Activated CD8-positive, alpha-beta T cell treated with anti-CD3 and anti-CD28 coated beads, Interleukin-2, amount 10 ng/mL, durations not matched to agents 7 days and 5 days (primary cell): ENCODE measurements at places on chromosomes 7 and 10. TPM values are rescaled to one million over a fixed set of nuclear protein-coding genes. Genes with fewer than 3 reads are reported as not detected.
A peak's percentile ranks its signal among the peaks of the same experiment; 100 is the strongest.

Gene ECHDC3
- 1.4 TPM for total RNA-seq

GRCh38 chr10:10642189-10642588, 375.5 kb upstream of the CELF2 start:
- no peaks in the 10 kb centered on the region for H3K27me3 ChIP-seq
- no peaks in the 10 kb centered on the region for H3K4me1 ChIP-seq
- DNase-seq, result no peak

Gene CCL24
- total RNA-seq, result not detected

GRCh38 chr10:124174673-124175645, 81.6 kb upstream of the CHST15 start:
- H3K27me3 ChIP-seq, result peaks cover 2% of the 10 kb centered on the region
- DNase-seq, result no peak
- H3K4me1 ChIP-seq, result peaks cover 17% of the 10 kb centered on the region
- H3K36me3 ChIP-seq, result no peaks in the 10 kb centered on the region
- no peak overlapping the region for H3K4me3 ChIP-seq

Gene CDC14C
- total RNA-seq, result not detected

Gene GATA3
- 42.5 TPM for total RNA-seq

GRCh38 chr7:6117533-6117932, 86.4 kb downstream of the ANKRD61 start:
- no peak overlapping the region for H3K4me3 ChIP-seq
- no peak for DNase-seq
- H3K27ac ChIP-seq, result no peak overlapping the region
- peaks cover 81% of the 10 kb centered on the region for H3K36me3 ChIP-seq

- peak overlapping the region; percentile 92 for H3K27ac ChIP-seq
- DNase-seq, result peak; percentile 43
- peaks cover 30% of the 10 kb centered on the region for H3K36me3 ChIP-seq
Measured at GRCh38 chr7:157503229-157503628, 166.4 kb downstream of the DNAJB6 start.

DNA sequence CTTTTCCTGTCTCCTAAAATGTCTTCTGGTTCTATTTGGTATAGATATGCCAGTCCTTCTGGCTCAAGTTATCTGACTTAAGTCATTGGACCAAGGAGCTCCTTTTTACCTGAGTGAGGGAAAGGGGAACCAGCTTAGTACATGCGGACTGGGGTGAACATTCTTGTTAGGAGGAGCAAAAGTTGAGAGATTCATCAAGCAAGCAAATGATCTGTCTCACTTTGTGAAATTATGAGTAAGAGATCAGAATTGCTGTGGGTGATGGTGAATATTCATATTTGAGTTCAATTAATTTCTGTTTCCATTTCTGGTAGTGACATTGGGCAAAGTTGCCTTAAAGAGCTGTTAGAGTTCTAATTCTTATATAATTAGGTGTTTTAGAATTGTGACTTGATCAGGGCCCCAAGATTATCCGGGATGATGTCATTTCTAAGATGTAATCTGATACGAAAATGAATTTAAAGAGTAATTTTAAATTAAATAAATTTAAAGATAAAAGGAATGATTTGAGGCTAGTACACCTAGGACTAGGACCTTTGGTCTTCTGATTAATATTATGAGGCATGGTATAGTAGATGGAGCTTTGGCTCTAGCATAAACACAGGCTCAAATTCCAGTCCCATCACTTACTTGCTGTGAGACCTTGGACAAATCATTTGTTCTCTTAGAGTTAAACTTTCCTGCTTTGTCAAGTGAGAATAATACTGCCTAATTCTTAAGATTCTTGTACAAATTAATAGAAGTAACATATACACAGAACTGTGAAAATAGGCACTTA, 60.4 kb upstream of the STRIP2 start:
- no peak overlapping the region for H3K4me3 ChIP-seq
- DNase-seq, result no peak
- H3K4me1 ChIP-seq, result peaks cover 18% of the 10 kb centered on the region
- H3K27ac ChIP-seq, result no peak overlapping the region
- H3K36me3 ChIP-seq, result no peaks in the 10 kb centered on the region
- H3K27me3 ChIP-seq, result no peaks in the 10 kb centered on the region
